ENCODE measurements at places on chromosomes 4 and X.

GRCh38 chr4:14908635-14909034 is 93.6 kb upstream of the CPEB2 start:
- no peak for DNase-seq

DNA sequence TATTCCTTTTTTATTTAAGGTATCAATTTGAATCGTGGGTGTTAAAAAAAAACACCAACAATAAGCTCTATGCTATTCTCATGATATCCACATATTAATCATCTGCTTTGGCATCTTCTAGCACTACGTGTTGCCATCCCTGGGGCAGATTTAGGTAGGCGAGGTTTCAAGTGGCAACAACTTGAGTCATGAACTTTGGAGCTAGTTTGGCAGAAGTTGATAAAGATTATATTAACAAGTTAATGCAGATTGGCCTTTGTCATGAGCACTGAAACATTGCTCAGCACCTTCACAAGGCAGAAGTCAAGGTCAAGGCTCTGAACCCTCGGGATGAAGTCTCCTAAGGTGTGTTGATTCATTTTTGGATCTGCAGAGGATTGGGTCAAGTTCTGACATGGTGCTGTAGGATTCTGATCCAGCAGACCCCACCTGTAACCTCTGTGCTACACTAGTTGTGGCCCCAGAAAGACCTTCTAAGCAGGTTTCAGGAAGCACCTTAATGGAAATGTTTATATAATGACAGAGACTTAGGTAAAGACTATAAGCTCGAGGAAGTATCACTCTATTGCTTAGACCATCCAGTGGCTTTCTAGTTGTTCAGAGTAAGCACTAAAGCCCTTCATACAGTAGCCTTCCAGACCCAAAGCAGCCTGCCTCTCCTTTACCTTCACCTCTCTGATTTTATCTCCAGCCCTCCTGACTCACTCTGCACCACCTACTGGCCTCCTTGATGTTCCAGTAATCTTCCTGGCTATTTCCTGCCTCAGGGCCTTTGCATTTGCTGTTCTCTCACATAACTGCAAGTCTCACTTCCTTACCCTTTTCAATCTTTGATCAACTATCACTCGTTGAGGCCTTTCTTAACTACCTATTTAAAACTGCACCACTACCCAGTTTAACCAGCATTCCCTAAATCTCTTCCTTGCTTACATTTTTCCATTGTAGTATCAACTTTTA is 117.0 kb upstream of the SLC4A4 start:
- no peak for DNase-seq

DNA sequence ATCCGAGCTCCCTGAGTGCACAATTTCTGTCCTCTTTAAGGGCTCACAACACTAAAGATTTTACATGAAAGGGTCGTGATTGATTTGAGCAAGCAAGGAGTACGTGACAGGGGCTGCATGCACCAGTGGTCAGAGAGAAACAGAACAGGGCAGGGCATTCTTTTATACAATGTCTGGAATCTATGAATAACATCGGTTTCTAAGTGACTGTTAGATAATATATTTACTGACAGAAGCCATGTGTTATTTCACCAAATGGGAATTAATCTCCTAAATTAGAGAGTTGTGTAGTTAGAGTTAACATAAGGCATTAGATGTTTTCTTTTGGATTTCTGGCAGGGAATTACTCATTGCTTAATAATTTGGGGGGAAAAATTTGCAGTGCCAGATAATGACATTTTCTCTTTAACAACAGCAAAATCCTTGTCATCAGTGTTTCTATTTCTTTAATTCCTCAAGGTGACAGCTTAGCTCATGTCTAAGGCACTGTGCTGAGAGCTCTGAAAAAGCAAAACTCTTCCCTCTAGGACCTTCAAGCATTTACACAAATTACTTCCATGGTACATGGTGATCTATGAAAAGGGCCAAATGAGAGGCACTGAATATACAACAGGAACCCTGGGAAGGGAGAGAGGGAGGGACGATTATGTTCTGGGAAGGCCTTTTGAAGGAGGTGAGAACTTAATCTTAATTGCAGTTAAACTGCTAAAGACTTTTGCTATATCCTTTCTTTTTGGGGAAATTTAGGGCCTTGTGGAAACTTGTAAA is 145.0 kb downstream of the RTL3 start:
- DNase-seq = no peak

- no peak for DNase-seq
These were observed 40.1 kb downstream of the WWC2 start for GRCh38 chr4:183139058-183139750.

GRCh38 chr4:169210504-169211118 is 60.1 kb downstream of the SH3RF1 start:
- no peak for DNase-seq

DNA sequence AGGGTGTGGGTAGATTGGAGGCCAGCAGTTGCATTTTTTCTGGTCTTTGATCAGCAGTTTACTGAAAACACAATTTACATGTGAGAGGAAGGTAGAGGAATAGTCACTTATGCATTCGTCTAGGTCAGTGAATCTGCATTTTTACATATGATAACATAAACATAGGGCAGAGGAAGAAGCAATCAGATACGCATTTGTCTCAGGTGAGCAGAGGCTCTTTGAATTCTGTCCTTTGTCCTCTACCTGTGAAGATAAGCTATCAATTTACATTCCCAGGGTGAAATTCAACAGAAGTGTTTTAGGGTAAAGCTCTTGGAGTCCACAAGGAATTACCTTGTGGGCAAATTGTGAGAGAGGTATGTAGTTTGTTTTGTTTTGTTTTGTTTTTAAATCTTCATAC is 306.5 kb downstream of the MAGEB5 start:
- DNase-seq = no peak

- no peak for DNase-seq
These were observed 18.0 kb downstream of the STARD8 start for GRCh38 chrX:68665502-68665901.

GRCh38 chr4:142373610-142374009 is 472.5 kb downstream of the INPP4B start:
- DNase-seq = no peak

- no peak for DNase-seq
These were observed 47.4 kb downstream of the PRDM5 start for GRCh38 chr4:120874792-120875774.

DNA sequence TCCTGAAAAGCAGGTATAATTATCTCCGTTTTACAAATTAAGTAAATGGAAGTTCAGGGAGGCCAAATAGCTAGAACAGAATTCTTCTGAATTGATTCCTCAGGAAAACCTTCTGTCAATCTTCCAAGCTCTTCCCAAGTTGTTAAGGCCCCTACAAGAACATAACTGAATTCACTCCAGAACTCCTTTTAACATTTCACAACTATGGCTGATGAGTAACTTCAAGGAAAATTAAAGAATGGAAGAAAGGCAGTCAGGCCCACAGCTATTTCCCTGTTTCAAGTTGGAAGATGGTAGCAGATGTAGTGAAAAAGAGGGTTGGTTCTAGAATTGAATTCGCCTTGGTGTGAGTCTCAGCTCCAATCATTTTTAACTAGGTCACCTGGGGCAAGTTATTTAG is 15.9 kb downstream of the SETD7 start:
- DNase-seq = no peak

GRCh38 chrX:20372533-20372932 is 105.8 kb upstream of the RPS6KA3 start:
- no peak for DNase-seq
